RCC 7860 (cell line): ENCODE measurements at places on chromosomes 2 and 18.

GRCh38 chr2:23746141-23746863, 180.6 kb downstream of the ATAD2B start:
- DNase-seq: no peak

DNA sequence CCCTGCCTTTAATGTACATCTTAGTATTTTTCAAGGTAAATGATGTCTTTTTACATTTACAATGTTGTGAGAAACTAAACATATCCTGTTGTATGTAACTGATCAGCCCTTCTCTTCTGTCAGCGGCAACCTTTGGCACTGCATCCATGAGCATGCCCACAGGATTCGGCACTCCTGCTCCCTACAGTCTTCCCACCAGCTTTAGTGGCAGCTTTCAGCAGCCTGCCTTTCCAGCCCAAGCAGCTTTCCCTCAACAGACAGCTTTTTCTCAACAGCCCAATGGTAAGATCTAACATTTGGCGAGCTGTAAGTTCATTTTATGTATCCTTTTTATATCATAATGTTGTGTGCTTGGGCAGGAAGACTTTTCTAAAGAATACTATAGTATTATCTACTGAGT, 46.9 kb upstream of the SCYGR2 start:
- no peak for DNase-seq

GRCh38 chr2:109173311-109174171, 44.5 kb downstream of the SH3RF3 start:
- DNase-seq: no peak

GRCh38 chr2:198930170-198930569, 527.6 kb downstream of the SATB2 start:
- no peak for DNase-seq

GRCh38 chr2:214542866-214543265, 132.0 kb downstream of the VWC2L start:
- DNase-seq: peak; percentile 26

- DNase-seq: no peak
Observed at GRCh38 chr2:21233194-21233593, 109.4 kb downstream of the TDRD15 start.

GRCh38 chr2:212409560-212409959, 129.0 kb downstream of the ERBB4 start:
- no peak for DNase-seq

DNA sequence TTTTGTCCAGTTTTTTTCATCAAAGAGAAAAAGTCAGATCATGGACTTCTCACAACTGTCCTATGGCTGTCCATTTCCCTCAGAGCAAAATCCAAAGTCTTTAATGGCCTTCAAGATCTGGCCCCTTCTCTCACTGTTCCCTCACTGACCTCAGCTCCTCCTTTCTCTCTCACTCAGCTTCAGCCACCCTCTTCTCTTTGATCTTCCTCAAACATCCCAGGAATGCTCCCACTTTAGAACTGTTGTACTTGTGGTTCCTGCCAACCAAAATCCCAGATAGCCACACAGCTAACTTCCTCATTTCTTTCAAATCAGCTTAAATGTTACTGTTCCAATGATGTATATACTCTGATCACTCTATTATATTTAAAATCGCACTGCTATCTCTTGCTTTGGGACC, 82.9 kb downstream of the NUP35 start:
- DNase-seq: peak; percentile 24

DNA sequence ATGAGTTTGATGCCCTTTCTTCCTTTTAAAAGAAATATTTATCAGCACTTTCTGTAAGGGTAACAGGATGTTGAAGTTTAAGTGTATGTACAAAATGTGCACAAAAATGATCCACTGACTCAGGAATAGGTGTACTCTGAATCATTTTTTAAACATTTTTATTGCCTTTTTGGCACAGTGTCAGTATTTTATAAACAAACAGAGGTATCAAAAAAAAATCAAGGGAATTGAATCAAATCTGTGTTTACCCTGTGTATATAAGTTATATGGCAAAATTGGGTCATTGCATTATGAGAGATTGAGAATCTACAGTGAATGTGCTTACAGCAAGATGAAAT, 513.9 kb upstream of the NETO1 start:
- DNase-seq: no peak

DNA sequence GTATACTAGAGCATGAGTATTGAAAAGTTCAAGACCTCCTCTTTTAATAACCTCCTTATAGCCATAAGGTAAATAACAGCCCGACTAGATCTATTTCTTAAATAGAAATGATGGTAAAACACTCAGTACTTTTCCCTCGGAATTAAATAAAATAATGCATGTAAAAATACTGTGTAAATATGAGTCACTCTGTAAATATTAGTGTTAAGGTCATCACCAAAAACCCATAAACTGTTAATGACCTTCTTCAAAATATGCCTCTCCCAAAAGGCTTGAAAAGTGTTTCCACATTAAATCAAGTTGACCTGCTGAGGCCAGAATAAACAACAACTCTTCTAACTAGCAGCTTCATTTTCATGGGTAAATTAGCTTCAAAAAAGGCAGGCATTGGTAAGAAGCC, 25.3 kb upstream of the BZW1 start:
- DNase-seq: no peak

DNA sequence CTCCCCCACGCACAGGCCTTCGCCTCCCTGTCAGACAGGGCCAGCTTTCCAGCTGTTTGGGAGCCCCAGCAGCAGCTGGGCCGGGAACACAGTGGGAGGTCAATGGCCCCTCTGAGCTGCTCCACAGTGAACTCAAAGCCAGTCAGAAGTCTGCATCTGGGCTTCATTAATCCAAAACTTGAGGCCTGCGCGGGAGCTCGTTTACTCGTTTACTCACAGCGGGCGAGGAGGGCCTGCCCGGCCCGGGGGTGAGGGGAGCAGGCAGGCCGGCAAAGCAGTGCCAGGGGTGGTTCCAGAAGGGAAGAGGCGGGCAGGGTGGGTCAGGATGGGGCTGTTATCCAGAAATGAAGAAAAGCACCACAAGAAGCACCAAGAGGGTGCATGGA, 36.8 kb upstream of the SEMA4C start:
- no peak for DNase-seq

DNA sequence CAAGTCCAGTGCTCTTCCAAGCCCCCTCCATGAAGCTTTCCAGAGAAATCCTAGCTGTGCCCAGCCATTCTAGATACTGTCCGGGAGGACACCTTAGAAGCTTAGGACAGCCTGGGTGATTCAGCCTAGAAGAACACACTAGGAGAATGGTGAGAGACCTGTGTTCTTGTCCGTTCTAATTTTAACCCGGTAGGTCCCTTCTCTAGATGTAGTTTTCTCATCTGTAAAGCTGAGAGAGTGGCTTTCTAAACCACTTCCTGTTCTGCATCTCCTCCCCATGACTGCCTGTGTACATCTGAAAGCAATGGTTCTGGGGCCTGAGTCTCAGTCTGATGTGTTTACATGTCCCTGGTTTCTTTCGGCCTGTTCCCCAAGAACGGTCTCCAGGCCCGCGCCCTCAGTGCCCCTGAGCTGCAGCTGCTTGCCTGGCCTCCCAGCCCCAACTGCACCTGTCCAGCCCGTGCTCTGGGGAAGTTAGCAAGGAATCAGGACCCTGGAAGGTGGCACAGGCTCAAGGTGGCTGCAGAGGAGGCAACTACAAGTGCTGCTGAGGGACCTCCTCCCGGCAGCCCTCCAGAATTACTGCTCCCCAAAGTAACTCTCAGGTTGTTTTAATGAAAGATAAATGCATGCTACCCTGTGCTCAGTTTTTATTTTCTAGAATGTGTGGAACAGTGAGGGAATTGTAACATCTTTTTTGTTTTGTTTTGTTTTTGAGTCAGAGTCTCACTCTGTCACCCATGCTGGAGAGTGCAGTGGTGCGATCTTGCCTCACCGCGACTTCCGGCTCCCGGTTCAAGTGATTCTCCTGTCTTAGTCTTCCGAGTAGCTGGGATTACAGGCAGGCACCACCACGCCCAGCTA, 105.9 kb downstream of the LBH start:
- DNase-seq: no peak

DNA sequence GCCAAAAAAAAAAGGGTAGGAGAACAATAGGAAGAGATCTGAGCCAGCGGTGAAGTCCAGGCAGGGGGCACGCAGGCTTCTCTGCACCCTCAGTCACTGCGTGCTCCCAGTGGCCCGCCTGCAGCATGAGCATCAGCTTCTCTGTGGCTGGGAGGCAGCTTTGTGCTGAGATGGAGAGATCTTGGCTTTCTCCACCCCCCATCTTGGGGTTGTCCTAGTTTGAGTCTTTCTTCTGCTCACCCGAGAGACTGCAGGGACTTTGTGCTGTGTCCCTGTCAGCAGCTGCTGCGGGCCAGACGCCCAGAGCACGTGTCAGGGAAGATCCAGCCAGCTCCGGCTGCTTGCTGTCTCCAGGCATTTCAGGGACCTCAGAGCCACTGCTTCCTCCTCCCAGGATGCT, 20.3 kb downstream of the TRAPPC12 start:
- DNase-seq: no peak

GRCh38 chr2:7742301-7742700, 825.1 kb downstream of the RNF144A start:
- no peak for DNase-seq

GRCh38 chr2:141331127-141331526, 799.7 kb downstream of the LRP1B start:
- peak; percentile 55 for DNase-seq
